A172 (cell line): ENCODE measurements at places on chromosomes 2 and 18. TPM values are rescaled to one million over a fixed set of nuclear protein-coding genes. Genes with fewer than 3 reads are reported as not detected.
A peak's percentile ranks its signal among the peaks of the same experiment; 100 is the strongest.

DNA sequence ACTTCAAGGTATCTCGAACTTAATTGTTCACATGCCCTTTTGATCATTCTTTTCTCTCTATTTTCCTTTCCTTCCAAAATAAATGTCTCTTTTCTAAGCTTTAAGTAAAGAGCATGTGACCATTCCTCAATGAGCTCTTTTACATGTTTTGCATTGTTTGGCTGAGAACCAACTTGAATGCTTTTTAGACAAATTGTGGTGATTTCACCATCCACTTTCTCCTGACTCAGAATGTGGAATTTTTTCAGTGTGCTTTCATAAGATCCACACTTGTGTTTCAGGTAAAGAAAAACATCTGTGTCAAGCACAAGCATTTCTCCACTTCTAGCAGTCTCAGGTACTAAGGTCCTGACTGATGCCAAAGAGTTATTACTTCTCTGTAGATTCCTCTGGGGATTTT, 10.7 kb downstream of the RBM43 start:
- no peak for DNase-seq

GRCh38 chr2:179201869-179202268, 62.8 kb downstream of the SESTD1 start:
- peak; percentile 38 for DNase-seq

The KCMF1 gene
- 106 and 118 TPM in 2 replicates for total RNA-seq

GRCh38 chr2:48471048-48471474, 58.9 kb upstream of the STON1 start:
- peak; percentile 69 for DNase-seq

DNA sequence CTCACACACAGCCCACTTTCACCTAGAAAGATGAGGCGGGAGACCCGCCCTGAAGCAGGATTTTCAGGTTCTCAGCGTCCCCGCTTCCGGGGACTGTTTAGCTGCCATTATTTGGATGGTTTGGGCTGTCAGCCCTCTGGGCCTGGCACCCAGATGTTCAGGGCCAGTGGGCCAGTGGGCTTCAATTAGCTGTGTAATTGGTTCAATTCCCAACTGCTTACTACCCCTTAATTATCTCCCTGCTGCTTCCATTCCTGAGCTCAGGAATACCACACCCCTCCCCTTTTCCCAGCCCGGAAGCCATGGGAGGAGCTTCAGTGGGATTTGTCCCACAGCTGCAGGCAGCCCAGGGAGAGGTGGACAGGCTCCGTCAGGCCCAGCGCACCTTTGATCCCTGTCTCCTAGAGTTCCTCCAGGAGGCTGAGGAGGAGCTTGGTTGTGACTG, 114.1 kb upstream of the MYCN start:
- no peak for DNase-seq

GRCh38 chr2:128523457-128523856, 204.8 kb upstream of the HS6ST1 start:
- no peak for DNase-seq

The DSG2 gene
- total RNA-seq: 51.7 and 55.3 TPM in 2 replicates

- DNase-seq: no peak
Measured at GRCh38 chr18:45686891-45687611, 36.9 kb upstream of the SLC14A1 start.

DNA sequence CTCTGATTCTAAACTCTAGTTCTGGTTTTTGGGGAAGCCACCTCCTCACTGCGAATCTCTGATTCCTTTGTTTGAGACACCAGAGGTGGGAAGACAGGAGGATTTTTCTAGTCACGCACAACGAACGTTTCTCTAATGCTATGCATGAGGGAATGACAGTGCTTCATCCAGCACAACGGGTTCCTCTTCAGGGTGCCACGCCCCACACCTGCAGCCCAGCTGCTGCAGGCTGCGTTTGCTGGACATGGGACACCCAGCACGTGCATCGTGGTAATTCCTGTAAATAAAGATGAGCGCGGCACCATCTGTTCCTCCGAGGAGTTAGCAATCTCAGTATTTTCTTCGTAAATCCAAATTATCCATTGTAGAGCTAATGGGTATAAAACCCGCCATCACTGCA, 37.5 kb upstream of the TPO start:
- DNase-seq: no peak

The MYO7B gene
- 1.6 and 6.1 TPM in 2 replicates for total RNA-seq

GRCh38 chr2:223101340-223102039, 49.5 kb downstream of the KCNE4 start:
- DNase-seq: peak; percentile 66

The LAMA1 gene
- 4.4 and 7.2 TPM in 2 replicates for total RNA-seq

The MAP3K2 gene
- total RNA-seq: 43.3 and 47.5 TPM in 2 replicates

GRCh38 chr2:46562451-46562840, 83.1 kb downstream of the TMEM247 start:
- no peak for DNase-seq

GRCh38 chr2:123303731-123304130, 721.4 kb upstream of the CNTNAP5 start:
- no peak for DNase-seq

GRCh38 chr2:17857021-17857420, 21.4 kb upstream of the KCNS3 start:
- peak; percentile 45 for DNase-seq

The ALPG gene
- total RNA-seq: 0.12 TPM in 1 of 2 replicates, not detected in the other
